ENCODE measurements at places on chromosomes 11 and 22.

- no peak for DNase-seq
Measured at GRCh38 chr11:114075891-114076441, 16.5 kb downstream of the ZBTB16 start.

- DNase-seq, result no peak
Measured at GRCh38 chr11:92340839-92341238, 116.2 kb downstream of the FAT3 start.

DNA sequence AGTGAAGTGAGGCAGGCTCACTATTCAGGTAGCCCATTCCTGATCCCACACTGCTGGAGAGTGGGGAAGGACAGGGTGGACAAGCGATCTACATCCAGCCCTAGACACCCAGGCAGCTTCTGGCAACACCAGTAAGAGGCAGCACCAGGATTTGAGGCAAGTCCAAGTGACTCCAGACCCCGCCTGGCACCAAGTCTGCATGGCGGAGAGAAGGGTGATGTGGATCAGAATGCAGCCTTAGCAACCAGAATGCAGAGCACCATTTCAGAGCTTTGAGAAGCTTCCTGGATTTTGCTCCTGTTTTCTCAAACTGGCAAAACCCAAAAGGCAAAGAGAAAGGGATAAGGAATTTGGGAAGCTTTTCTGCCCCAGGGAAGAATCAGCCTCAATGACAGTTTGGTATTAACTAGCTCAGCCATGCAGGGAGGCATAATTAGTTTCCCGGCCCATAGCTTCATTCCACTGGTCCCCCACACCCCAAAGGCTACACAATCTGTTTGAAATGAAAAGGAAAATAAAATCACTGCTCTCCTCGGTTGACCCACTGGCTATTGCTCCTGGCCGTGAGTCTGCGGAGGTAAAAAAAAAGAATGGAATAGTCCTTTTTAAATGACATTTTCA, 17.3 kb downstream of the GALNT18 start:
- no peak for DNase-seq

DNA sequence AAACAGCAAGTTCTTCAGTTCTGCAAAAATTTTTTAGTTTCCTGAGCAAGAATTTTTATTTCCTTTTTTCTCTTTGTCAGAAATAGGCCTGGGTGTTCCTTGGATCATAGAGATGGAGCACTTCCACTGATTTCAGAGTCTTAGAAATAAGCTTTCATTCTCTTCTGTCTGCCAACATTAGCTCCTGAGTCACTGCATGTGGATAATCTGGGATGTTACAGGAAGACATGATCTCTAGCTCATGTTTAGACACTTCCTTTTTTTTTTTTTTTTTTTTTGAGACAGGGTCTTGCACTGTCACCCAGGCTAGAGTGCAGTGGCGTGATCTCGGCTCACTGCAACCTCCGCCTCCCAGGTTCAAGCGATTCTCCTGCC, 13.2 kb upstream of the TMEM218 start:
- no peak for DNase-seq

- DNase-seq, result no peak
Measured at GRCh38 chr11:32890843-32891656, 1.6 kb upstream of the QSER1 start.

- no peak for DNase-seq
Measured at GRCh38 chr11:134349109-134349801, 17.5 kb downstream of the GLB1L2 start.

- DNase-seq, result no peak
Measured at GRCh38 chr22:44328326-44328725, 15.6 kb upstream of the SHISAL1 start.

- no peak for DNase-seq
Measured at GRCh38 chr11:113363406-113363805, 24.2 kb upstream of the ANKK1 start.

GRCh38 chr11:74783241-74783871, 34.7 kb downstream of the RNF169 start:
- no peak for DNase-seq

GRCh38 chr22:24028533-24028932, 17.4 kb downstream of the CABIN1 start:
- no peak for DNase-seq
